ENCODE measurements at places on chromosomes 4 and X.

- no peak for DNase-seq
These were observed 183.0 kb downstream of the PACRGL start for GRCh38 chr4:20883231-20883630.

- no peak for DNase-seq
These were observed 1273.0 kb downstream of the RAPGEF2 start for GRCh38 chr4:160375772-160376452.

DNA sequence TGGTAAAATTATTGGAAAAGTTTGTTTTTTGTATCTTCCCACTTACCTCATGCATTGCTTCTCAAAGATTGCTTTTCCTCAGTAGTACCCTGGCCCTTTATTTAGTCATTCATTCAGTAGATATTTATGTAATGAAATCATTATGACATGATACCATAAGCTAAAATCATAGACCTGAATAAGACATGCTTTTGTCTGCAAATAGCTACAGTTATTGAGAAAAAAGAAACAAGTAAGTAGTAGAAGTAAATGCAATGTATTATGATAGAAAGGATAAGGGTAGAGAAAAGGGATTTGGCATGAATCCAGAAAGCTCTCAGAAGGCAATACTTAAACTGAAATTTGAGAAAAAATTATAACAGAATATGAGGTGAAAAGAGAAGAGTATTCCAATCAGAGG, 352.5 kb downstream of the GPM6A start:
- no peak for DNase-seq

DNA sequence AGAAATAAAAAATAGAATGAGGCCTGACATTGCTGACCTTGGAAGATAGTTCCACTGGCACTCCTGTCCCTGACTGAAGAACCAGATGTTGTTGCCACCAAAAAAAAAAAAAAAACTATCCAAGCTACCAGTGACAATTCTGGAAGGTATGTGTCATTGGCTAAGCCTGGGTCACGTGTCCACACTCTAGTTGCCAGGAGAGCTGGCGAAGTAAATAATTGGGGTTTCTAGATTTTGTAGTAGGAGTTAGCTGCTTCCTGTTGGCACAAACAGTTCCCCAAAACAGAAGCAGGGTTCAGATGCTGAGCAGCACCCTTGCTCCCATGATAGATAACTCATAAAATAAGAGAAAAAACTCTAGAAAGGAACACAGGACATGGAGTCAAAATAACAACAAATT, 20.5 kb downstream of the MND1 start:
- DNase-seq = peak; percentile 54

DNA sequence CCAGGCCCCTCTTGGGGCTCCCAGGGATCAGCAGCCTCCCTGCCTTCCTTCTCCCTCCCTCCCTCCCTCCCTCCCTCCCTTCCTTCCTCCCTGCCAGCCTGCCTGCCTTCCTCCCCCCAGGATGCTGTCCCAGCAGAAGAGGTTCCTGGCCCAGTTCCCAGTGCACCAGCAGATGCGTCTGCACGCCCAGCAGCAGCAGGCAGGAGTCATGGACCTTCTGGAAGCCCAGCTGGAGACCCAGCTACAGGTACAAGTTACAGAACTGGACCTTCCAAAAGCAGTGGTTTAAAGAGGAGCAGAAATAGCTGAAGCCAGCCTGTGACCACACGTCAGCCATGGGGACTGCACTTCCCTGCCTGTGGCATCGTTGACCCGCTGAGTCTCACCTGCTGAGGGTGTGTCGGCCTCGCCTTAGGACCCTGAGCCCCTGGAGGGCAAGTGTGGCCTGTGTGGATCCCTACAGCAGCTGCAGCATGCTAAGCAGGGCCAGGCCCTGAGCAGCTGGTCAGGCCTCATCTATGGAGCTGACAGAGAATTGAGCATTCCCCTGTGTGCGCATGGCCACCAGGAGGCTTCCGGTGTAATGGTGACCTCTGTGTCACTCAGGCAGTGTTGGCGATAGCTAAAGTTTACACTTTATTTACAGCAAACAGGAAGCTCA, 84.7 kb downstream of the CRMP1 start:
- no peak for DNase-seq

DNA sequence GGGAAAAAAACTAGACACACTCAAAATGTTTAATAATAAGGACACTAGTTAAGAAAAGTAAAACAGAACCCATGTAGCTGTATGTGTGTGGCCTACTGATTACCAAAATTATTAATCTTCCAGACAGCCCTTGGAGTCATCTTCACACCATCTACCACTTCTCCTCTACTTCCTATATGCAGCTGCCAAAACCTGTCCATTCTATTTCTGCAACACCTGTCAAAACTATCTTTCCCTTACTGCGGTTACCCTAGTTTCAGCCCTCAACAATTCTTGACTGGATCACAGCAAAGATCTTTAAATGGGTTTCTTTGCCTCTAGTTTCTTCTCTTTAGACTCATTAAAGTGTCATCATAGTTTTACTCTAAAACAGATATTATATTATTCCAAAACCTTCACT, 72.6 kb downstream of the GPR82 start:
- DNase-seq = no peak

DNA sequence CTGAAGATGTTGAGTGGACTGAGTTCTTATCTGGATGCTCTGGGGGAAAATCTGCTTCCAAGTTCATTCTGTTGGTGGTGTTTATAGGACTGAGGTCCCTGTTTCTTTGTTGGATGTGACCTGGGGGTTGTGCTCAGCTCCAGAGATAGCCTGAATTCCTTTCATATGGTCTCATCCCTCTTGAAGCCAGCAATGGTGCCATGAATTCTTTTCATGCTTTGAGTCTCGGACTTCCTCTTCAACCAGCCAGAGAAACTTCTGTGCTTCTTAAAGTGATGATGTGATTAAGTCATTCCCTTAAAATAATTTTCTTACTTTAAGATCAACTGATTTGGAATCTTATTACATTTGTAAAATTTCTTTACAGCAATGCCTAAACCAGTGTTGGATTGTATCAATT, 233.8 kb upstream of the UGT8 start:
- DNase-seq = no peak

- no peak for DNase-seq
These were observed 5.8 kb downstream of the ARAF start for GRCh38 chrX:47566841-47567240.

- no peak for DNase-seq
These were observed 523.1 kb downstream of the IQCM start for GRCh38 chr4:149292425-149293007.

- DNase-seq = no peak
These were observed 6.7 kb upstream of the EIF4E start for GRCh38 chr4:98935633-98936032.

DNA sequence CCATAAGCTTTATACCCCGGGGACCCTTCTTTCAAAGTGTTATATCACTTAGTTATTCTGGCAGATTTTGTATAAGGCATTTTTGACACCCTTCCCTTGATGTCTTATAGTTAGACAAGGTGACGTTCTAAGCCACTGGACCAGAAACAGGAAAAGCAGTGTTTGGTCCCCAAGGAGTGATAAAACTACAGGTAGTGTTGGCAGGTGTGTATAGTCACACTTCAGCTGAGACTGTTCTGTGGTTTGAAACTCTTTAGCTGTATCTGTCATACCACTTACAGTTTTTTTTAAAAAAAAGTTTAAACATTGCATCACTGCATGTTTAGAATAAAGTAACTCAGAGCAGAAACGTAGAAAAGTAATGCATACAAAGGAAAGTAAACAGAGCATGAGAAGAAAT, 48.5 kb downstream of the TLL1 start:
- no peak for DNase-seq

DNA sequence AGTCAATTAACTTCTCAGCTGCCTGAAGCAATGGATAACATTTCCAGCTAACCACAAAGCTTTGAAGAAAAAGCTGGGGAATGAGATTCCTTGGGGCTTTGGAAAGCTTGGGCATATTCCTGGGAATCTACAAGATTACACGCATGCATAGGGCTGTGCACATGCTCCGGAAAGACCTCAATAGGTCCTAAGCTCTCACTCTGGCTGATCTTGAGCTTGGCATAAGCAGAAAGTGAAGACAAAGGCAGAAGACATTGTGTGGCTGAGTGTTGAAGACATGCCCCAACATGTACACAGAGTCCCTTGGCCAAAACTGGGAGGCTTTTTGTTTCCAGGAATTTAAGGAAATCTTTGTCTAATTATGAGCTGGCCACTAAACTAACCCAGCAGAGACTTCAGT, 31.2 kb downstream of the ATG4A start:
- no peak for DNase-seq

- no peak for DNase-seq
These were observed 59.9 kb downstream of the TRIML1 start for GRCh38 chr4:188198982-188199792.

GRCh38 chr4:3469386-3470243, 6.5 kb downstream of the DOK7 start:
- DNase-seq = no peak

GRCh38 chr4:23337292-23337691, 552.6 kb downstream of the PPARGC1A start:
- no peak for DNase-seq

- DNase-seq = no peak
These were observed 40.6 kb upstream of the FTHL17 start for GRCh38 chrX:31112226-31112999.

- peak; percentile 78 for DNase-seq
These were observed 330.9 kb downstream of the BCOR start for GRCh38 chrX:39766855-39767254.

GRCh38 chrX:53294024-53294648, 12.8 kb upstream of the IQSEC2 start:
- no peak for DNase-seq

GRCh38 chr4:109169170-109169569, 133.3 kb downstream of the COL25A1 start:
- no peak for DNase-seq

DNA sequence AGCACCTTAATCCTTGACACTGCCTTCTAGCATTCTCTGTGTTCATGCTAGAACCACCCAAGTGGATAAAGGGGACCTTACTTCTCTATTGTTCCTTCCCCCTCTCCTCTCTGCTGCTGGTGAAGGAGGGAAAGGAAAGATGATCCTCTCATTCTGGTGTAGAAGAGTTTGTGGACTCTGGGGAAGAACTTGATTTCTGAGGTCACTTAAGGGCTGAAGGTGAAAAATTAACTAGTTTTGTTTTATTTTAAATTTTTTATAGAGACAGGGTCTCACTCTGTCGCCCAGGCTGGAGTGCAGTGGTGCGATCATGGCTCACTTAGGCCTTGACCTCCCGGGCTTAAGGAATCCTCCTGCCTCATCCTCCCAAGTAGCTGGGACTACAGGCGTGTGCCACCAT, 29.8 kb downstream of the SMS start:
- no peak for DNase-seq

GRCh38 chr4:11415409-11416070, 13.2 kb downstream of the HS3ST1 start:
- no peak for DNase-seq

DNA sequence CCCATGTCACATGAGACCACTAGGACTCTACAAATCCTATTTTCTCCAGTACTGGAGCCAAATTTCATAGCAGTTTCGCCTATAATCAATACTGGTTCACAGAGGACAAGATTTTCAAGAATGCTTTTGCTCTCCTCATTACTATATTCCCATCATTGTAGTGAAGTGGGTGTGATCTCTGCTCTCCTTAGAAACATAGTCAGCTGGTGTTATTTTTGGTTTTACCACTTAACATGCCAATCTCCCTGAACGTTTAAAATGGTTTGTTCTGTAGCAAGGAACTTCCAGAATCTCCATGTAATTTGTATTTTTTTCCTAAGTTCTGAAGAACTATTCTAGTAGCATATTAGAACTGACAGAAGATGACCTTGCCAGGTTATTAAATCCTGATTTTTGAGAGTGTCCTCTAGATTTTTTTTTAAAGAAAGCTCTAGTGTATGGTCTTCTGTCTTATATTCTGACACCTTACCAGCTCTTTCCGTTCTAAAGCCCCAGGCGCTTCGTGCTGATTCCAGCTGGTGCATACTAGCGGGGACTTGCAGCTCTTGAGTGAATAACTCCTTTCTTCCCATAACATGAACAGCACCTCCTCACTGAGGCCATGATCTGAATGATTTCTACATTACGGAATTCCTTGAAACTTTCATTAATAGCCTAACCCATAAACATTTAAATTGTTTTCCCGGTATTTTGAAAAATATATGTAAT, 1372.9 kb downstream of the TECRL start:
- DNase-seq = no peak

DNA sequence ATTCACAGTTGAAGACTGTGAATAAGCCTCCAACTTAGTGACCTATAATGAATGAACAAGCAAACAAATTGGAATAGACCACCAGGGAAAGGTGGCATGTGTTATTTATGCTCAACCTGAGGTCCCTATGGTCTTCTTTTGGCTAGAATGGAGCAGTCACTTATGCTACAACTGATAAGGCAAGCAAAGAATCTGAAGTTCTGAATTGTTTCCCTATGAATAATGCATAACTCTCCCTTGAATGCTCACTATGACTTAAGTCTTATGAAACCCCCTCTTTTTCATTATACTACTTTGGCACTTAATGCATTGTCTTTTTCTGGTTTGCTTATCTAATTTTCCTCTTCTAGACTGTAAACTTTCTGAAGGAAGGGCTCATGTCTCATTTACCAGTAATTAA, 2.6 kb downstream of the GIMD1 start:
- no peak for DNase-seq

- DNase-seq = no peak
These were observed 603.2 kb downstream of the STIM2 start for GRCh38 chr4:27463816-27464215.

- DNase-seq = no peak
These were observed 79.2 kb upstream of the DKK2 start for GRCh38 chr4:107115185-107115847.

- no peak for DNase-seq
These were observed 118.9 kb downstream of the ARSF start for GRCh38 chrX:3159995-3160720.

DNA sequence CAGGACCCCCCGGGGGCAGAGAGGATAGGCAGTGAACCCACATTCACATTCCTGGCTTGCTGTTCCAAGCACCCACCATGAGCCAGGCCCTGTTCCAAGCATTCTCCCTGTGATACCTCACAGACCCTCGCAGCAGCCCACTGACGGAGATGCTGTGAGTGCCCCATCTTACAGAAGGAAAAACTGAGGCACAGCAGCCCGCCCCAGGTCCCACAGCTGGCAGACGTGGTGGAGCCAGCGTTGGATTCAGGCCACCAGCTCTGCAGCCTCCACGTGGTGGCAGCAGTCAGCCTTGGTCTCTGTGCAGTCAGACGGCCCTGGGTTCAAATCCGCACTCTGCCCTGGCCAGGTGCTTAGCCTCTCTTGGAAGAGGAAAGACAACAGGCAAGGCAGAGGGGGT, 16.8 kb downstream of the MAN2B2 start:
- DNase-seq = no peak

GRCh38 chr4:107220976-107221375, 184.9 kb upstream of the DKK2 start:
- DNase-seq = no peak

All from aorta (tissue), 5 donors.